Stomach (tissue), 19 donors: ENCODE measurements at places on chromosomes 6 and 20. TPM values are rescaled to one million over a fixed set of nuclear protein-coding genes. Genes with fewer than 3 reads are reported as not detected.

Gene CDC5L
- total RNA-seq, result 25.0 TPM

DNA sequence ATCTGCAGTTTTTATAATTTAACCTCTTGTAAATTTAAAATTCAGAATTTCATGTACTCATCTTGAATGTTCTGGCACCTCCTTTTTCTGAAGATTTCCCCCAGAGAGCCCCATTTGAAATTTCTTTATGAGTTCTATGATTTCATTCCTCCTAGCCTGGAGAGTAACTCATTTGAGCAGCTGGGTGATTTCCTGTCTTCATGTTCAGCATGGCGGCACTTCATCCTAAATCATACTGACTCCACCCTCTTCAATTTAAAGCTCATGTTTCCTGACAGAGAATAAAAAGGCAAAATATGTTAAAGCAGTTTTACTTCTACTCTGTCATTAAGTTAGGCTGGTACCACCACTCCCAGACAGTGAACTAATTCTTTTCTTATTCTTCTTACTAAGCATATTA is 250.9 kb upstream of the POU3F2 start:
- no peak for DNase-seq

GRCh38 chr6:168994956-168995355 is 258.7 kb downstream of the THBS2 start:
- no peak for DNase-seq

GRCh38 chr6:121652726-121653623 is 217.5 kb downstream of the GJA1 start:
- DNase-seq, result no peak

DNA sequence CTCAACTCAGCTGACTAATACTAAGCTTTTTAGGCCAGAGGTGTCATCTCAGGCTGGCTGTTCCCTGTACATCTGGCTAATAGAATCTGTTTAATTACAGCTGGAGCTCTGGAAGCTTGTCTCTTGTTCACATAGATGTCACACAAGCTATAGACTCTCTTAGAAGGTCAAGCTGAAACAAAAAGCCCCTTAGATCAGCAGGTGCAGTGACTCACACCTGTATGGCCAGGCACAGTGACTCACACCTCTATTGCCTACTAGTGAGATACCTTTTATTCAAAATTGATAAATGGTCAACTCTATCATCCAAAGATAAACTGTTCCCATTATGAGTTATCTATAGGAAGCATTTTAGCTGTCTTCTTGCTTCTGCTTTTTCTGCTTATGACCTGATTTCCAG is 29.9 kb upstream of the MTHFD1L start:
- DNase-seq, result no peak

- DNase-seq, result no peak
Observed at GRCh38 chr6:138569554-138569953, 70.3 kb upstream of the NHSL1 start.

- DNase-seq, result no peak
Observed at GRCh38 chr6:157849288-157850017, 26.4 kb downstream of the SNX9 start.

GRCh38 chr6:157823528-157824370 is 703 bp downstream of the SNX9 start:
- peak; percentile 65 for DNase-seq

Gene LY6G5B
- total RNA-seq, result not detected
